NCI-H187 treated with DMSO at 0.1 percent for 48 hours (cell line): ENCODE measurements at places on chromosomes 2 and 18.

GRCh38 chr2:101405351-101405899 is 18.1 kb upstream of the CREG2 start:
- DNase-seq: no peak

DNA sequence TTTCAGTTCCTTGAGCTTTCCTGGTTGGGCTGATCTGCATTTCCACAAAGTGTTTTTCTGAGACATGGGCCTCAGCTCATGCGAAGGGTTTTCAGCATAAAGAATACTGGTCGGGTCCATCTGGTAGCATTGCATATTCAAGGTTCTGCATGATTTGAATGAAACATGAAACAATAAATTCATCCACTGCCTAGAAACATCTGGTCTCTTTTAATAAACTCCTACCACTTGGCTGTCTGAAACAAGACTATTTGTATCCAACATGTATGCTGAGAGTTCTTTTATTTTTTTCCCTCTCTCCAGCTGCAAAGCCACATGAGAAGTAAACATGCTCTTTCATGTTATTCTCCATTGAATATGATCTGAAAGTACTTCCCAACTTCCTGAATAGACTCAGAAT is 314.9 kb upstream of the SOX11 start:
- DNase-seq: no peak

GRCh38 chr2:238270606-238271005 is 17.8 kb downstream of the PER2 start:
- no peak for DNase-seq

DNA sequence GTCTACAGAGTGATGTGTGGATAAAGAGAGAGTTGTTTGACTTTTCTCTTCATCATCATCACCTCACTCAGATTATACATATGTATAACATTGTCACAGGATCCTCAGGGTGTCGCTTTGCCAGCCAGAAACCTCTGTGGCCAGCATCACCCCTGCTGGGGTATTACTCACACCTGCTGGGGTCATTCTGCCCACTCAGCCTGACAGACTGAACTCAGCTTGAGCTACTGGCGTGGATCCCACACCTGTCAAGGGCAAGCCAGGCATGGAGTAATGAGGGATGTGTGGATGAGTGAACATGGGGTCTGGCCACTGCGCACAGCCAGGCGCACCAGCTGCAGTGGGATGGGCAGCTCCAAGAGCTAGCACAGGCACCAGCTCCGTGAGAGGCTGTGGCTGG is 870.6 kb downstream of the CBLN2 start:
- no peak for DNase-seq

GRCh38 chr2:195535911-195536522 is 121.0 kb upstream of the SLC39A10 start:
- DNase-seq: no peak

DNA sequence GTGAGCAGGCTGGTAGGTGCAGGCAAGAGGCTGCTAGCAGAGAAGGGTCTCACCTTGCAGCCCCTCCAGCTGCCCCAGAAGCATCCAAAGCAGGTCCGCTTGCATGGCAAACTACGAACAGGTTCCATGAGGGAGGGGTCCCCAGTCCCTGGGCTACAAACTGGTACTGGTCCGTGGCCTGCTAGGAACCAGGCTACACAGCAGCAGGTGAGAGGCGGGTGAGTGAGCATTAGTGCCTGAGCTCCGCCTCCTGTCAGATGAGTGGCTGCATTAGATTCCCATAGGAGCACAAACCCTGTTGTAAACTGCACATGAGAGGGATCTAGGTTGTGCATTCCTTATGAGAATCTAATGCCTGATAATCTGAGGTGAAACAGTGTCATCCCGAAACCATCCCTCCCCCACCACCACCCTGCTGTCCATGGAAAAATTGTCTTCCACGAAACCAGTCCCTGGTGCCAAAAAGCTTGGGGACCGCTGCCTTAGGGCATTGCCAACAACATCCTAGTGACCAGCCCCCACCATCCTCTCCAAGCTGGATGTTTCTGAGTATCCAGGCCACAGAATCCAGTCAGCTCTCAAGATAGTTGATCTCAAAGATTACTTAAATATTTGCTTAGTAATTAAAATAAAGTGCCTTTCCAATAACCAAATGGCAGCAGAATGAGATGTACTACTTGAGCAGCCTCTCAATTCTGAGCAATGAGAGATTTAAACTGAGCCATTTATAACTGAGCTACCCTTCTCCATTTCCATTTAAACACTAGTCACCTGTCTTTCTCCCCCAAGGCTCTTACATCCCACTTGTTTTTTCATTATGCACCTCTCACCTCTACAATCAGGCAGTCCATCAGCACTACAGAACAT is 32.4 kb downstream of the LRP2 start:
- DNase-seq: peak; percentile 95

- no peak for DNase-seq
Observed at GRCh38 chr2:8232871-8233270, 449.0 kb upstream of the ID2 start.

GRCh38 chr18:76177160-76177559 is 317.9 kb downstream of the ZNF516 start:
- DNase-seq: no peak

- no peak for DNase-seq
Observed at GRCh38 chr18:58067601-58068000, 23.6 kb downstream of the NEDD4L start.
